Neural crest cell (in vitro differentiated cells): ENCODE measurements at places on chromosomes 16 and 17.

DNA sequence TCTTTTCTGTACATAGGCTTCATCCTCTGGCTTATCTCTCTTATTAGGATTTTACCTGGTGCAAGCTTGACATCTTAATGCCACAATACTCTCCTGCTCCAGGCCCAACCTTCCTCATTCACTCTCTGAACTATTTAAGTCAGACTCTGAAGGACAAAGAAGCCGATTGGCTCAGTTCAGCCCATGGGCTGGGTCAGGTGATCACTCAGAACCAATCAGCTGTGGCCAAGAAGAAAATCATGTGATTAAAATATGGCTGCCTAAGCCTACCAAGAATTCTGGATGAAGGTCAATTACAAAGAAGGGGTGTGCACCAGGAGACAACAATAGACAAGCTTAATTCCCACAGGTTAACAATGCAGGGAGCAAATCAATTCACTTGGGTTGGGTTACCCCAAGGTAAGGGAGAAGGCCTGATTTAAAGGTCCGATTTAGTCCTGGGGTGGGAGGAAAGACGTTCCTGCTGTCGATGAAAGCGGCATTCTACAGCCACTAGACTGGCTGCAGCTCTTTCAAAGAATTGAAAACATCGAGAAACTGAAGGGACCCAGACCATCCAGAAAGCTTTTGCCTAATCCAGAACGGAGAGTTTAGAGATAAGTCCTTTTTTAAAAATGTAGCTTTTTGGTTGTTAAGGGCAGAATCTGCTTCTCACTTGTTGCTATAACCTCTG is 42.9 kb upstream of the NFAT5 start:
- DNase-seq = no peak

GRCh38 chr17:76092526-76093413 is 10.8 kb downstream of the EXOC7 start:
- DNase-seq = no peak

DNA sequence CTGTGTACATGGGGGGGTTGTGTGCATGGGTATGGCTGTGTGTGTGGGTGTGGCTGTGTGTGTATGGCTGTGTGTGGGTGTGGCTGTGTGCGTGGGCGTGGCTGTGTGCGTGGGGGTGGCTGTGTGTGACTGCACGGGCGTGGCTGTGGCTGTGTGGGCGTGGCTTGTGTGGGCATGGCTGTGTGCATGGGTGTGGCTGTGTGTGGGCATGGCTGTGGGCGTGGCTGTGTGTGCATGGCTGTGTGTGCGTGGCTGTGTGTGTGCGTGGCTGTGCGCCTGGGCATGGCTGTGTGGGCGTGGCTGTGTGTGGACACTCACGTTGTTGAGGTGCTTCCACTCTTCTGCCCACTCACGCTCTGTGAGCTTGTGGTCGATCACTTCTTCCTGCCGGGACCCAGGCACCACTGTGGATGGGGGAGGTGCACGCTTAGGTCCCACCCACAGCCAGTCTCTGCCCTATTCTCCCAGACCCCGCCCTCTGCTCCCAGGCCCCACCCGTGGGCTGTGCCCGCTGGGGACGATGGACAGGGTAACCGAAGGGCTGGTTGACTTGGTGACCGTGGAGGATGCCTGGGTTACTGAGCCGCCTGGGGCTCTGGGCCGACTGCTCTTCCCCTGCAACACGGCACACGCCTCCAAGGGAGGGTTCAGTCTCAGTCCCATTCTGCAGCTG is 16.0 kb upstream of the PABPN1L start:
- DNase-seq = no peak

- DNase-seq = no peak
Measured at GRCh38 chr17:15289285-15290183, 24.4 kb upstream of the PMP22 start.

- DNase-seq = no peak
Measured at GRCh38 chr16:51916231-51916630, 630.7 kb downstream of the TOX3 start.

GRCh38 chr16:83160287-83161020 is 533.7 kb downstream of the CDH13 start:
- no peak for DNase-seq

GRCh38 chr16:2009164-2009711 is 383 bp downstream of the ZNF598 start:
- DNase-seq = no peak
